ENCODE measurements at places on chromosomes 11 and 22.

GRCh38 chr11:28842716-28843115 is 734.5 kb downstream of the METTL15 start:
- no peak for DNase-seq

DNA sequence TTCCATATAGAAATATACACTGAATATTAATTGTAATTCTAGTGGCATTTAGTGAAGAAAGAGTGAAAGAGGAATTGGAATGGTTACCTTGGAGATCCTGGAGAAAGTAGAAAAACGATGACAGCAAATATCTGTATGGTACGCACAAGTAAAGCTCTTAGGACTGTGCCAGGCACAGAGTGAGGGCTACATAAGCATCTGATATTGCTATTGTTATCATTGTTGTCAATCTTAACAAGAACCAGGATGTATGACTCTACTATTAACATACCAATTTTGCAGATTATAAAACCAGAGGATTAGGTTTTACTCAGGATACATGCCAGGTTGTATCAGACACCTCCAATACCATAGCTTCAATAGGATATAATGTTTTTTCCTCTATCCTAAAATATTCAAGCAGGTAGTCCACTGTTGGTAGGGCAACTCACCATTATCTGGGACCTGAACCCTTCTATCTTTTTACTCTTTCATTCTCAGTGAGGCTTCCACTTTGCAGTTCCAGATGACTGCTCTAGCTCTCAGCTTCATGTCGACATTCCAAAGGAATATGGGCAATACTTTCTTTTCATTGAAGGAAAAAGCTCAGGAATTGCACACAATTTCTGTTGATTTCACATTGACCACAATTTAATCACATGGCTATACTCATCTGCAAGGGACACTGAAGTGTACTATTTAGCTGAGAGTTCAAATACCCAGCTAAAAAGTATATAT is 73.2 kb downstream of the RAB38 start:
- no peak for DNase-seq

GRCh38 chr11:28146123-28146751 is 38.0 kb downstream of the METTL15 start:
- DNase-seq: no peak

- DNase-seq: no peak
Observed at GRCh38 chr11:118223992-118224391, 819 bp downstream of the JAML start.

- no peak for DNase-seq
Observed at GRCh38 chr11:65698205-65698604, 13.8 kb upstream of the KAT5 start.

DNA sequence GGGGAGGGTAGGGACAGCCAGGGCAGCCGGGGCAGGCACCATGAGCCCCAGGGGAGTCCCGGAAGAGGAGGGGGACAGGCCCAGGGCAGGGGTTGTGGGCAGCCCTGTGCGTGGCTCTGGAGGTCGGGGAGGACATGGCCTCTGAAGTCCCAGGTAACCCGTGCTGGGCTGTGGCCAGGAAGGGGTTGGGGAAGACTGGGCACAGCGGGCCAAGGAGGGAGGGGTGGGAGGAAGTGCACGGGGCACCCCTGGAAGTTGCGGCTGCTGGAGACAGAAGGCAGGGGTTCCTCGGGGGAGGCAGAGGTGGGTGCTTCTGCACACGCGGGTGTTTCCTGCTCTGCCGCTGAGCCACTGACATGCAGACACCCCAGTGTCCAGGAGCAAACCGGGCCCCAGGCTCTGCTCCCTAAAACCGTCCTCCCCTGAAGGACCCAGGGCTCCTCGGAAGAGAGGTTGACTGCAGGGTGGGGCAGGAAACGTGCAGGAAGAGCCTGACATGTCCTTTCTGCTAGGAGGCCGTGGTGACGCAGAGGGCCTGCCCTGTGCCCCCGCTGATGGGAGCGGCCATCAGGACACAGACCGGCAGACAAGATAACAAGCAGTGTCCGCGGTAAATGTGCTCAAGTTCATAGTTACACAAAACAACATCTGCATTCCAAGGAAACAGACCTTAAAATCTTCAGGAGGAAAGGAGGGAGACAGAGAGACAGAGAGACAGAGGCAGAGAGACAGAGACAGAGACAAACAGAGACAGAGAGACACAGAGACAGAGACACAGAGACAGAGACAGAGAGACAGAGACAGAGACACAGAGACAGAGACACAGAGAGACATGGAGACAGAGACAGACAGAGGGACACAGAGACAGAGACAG is 5.7 kb downstream of the TNNI2 start:
- DNase-seq: no peak

DNA sequence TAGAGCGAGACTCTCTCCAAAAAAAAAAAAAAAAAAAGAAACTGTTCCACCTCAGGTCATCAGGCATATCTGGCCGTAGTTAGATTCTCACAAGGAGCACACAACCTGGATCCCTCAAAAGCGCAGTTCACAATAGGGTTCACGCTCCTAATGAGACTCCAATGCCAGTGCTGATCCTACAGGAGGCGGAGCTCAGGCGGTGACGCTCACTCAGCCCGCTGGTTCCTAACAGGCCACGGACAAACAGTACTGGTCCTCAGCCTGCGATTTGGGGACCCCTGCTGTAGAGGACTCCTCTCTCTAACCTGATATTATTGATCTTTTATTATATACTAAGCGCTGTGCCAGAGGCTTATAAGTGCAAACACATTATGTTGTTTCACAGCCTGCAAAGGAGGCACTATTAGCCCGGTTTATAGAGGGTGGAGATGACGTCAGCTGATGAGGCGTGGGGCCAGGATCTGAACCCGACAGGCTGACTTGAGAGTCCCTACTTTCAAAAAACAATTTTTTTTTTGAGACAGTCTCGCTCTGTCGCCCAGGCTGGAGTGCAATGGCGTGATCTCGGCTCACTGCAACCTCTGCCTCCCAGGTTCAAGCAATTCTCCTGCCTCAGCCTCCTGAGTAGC is 4.9 kb upstream of the MAFF start:
- no peak for DNase-seq

- no peak for DNase-seq
Observed at GRCh38 chr11:79857377-79858214, 416.8 kb upstream of the TENM4 start.

DNA sequence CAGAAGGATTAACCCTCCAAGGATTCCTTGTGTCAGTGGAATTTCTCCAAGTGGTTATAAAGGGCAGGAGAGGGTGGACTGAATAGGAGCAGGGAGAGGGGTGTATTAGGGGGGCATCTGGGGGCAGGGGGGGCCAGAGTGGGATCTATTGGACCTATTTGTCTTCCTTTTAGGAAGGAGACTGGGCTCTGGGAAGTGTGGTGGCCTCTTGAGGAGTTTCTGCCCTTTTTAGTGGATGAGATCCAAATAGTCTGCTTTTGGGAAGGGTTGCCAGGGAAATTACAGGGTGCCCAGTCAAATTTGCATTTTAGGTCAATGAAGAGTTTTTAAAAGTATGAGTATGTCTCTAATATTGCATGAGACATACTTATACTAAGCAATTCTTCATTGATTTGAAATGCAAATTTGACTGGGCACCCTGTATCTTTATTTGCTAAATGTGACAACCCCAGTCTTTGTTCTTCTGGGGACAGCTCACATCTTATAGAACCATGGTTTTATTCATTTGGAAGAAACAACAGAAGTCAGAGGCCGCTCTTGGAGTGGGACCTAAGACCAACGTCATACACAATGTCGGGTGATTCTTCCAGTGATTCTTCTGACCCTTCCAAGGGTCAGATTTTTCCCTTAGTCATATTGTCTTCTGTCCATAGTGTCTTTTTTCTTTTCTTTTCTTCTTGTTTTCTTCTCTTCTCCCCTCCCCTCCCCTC is 429 bp upstream of the SLC22A6 start:
- no peak for DNase-seq

GRCh38 chr11:121547574-121547973 is 94.8 kb upstream of the SORL1-AS1 start:
- DNase-seq: no peak

DNA sequence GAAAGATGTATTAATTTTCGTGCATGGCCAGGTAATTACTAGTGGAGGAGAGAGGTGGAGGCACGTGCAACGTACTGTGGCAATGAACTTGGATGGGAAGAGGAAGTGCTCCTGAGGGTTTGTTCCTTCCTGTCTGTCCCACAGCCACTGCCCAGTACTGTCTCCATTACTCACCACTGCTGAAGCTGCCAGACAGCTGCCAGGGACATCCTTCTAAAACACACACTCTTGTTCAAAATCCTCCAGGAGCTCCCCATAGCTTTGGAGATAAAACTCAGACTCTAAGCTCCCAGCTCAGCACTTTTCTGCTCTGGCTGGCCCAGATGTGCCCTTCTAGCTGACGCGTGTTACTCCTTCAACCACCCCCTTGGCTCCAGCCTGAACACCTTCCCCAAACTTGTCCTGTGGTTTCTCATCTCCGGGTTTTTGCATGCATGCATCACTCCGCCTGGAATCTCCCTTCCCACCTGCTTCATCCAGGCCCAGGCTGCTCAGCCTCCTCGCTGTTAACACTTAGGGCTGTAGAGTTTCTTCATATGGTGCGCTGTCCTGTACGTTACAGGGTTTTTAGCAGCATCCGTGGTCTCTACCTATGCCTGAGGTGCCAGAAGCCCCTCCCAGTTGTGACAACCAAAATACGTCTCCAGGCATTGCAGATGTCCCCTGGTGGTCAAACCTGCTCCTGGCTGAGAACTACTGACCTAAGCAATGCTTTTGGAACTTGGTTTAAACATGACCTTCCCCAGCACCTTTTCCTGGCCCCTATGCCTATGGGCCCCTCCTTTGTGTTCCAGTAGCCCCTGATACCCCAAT is 69.5 kb downstream of the C11orf91 start:
- no peak for DNase-seq

DNA sequence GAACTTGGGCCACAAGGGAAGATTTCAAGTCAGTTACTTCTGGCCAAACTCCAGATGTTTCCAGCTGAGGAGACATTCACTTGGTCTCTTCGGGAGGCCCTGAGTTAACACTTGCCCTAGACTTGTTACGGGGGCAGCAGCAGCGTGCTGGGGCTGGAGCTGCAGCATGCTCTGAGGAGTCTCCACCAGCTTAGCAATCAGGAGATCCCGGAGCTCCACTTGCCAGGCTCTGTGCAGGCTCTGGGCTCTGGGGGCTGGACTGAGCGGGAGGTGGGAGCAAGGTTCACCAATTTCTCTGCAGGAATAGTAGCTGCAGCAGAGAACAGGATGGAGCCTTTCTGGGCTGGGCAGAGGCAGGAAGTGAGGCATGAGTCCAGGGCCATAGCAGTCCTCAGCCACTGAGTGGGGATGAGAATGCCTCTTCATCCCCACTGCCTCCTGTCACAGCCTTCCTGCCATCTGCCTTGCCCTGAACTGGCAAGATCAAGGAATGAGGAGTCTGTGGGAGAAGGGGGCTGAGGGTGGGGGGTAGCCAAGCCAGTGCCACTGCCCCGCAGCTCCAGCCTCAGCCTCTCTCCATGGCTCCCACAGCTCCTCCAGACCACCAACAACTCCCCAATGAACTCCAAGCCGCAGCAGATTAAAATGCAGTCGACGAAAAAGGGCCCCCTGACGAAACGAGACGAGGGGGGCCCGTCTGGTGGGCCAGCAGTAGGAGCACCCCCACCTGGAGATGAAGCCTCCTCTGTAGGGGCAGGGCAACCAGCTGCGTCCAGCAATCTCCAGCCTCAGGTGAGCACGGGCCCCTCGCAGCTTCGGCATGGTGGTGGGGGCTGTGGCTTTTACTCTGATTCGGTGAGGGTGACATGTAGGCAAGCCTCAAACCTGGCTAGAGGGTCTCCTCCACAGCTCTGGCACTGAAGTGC is 23.4 kb downstream of the GTPBP1 start:
- peak; percentile 31 for DNase-seq

DNA sequence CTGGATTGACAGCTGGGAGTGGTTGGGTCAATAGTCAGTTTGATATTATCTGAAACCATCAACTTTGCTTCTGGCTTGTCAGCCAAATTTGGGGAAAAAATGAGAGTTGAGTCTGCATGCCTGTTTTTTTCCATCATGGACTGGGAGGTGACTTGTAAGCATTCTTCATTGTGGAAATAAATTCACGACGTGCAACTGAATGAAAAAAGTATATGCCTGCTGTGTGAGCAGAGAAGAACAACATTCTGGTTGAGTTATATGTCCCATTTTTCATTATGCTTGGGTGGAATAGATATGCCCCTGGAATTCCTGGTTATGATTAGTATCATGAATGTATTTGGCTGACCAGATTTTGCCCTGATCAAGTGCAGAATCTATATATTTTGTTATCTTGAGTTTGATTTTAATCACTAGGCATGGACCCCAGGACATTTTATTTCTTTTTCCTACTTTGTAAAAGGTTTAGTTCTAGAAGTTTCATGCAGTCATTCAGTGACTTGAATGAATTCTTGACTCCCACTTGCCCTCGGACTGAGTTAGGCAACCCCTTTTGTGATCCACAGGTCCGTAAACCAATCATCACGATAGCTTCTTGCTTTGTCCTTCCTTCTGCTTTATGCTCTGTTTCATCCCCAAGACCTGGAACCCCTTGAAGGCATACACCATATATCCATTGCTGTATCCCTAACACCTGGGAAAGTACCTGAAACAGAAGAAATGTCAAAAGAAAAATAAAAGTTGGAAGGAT is 205.8 kb downstream of the NAV2 start:
- no peak for DNase-seq

- no peak for DNase-seq
Observed at GRCh38 chr11:76888989-76889388, 28.3 kb downstream of the ACER3 start.

- DNase-seq: no peak
Observed at GRCh38 chr11:134797411-134798089, 385.5 kb upstream of the B3GAT1 start.

- no peak for DNase-seq
Observed at GRCh38 chr11:12287374-12288211, 89.8 kb upstream of the PARVA start.

- DNase-seq: no peak
Observed at GRCh38 chr11:93033093-93033492, 63.6 kb downstream of the MTNR1B start.

DNA sequence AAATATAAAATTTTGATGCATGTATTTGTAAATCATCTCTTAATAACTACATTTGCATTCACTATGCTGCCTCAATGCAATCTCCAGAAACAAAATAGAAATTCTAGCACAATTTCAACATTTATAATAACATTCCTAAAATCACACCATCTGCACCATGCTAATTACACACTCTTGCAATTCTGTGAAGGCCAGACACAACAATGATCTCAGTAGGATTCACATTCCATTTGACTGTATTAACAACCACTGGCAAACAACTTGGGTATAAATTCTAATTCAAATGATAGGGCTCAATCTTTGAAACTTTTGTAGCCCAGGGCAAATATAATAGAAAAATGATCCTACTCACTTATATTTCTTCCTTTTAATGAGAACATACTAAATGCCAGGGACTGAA is 25.9 kb downstream of the RAB6A start:
- no peak for DNase-seq

DNA sequence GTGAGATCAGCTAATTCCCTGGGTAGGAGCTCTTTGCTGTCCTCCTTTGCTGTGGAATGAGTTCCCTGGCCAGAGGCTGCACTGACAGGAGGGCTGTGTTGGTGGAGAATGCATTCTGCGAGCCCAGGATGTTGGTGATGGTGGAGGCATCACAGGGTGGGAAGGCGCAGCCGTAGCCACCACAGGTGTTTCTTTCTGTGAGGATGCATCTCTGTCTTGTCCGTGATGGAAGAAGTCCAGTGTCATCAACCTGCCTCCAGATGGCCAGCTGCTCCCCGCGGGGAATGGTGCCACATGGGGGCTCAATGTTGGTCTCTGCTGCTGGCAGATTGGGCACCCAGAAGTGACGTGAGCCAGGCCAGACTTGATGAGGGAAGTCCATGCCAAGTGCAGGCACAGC is 972.1 kb downstream of the TBC1D22A start:
- DNase-seq: no peak

GRCh38 chr11:61512435-61512834 is 3.9 kb downstream of the LRRC10B start:
- no peak for DNase-seq

GRCh38 chr11:76791861-76792260 is 8.7 kb downstream of the TSKU start:
- no peak for DNase-seq
